CD4-positive, alpha-beta T cell treated with Interleukin-6 at 100 ng/mL for 8 hours (primary cell): ENCODE measurements at places on chromosomes 1 and 21.
A peak's percentile ranks its signal among the peaks of the same experiment; 100 is the strongest.

GRCh38 chr1:44723496-44724295 lies 7.3 kb downstream of the RNU5D-1 start:
- no peak for DNase-seq

DNA sequence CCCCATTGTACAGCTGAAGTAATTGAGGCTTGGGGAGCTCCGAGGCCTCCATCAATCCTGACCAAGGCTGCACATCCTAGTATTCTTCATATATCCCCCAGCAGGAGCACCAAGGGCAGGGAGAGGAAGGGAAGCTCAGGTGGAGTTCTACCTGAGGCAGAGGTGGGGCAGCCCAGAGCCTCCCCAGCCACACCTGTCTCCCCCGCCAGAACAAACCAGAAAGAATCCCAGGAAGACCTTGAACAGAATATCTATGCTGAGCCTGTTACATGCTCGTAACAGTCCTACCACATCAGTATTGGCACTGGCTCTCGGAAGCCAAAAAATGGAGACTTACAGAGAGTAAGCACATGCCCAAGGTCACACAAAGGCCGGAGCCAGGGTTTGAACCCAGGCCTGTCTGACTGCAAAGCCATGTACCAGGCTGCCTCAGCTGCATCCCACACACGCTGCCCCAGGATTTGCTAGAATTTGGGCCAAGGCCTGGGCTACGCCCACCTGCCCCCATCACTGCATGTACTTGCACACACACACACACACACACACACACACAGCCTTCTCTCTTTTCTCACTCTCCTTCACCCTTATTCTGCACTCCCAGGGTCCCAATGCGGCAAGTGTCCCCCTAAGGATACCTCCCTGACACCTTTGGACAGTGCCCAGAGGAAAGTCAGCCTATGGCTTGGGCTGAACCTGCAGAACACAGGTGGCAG lies 4.5 kb downstream of the E2F2 start:
- no peak for DNase-seq

DNA sequence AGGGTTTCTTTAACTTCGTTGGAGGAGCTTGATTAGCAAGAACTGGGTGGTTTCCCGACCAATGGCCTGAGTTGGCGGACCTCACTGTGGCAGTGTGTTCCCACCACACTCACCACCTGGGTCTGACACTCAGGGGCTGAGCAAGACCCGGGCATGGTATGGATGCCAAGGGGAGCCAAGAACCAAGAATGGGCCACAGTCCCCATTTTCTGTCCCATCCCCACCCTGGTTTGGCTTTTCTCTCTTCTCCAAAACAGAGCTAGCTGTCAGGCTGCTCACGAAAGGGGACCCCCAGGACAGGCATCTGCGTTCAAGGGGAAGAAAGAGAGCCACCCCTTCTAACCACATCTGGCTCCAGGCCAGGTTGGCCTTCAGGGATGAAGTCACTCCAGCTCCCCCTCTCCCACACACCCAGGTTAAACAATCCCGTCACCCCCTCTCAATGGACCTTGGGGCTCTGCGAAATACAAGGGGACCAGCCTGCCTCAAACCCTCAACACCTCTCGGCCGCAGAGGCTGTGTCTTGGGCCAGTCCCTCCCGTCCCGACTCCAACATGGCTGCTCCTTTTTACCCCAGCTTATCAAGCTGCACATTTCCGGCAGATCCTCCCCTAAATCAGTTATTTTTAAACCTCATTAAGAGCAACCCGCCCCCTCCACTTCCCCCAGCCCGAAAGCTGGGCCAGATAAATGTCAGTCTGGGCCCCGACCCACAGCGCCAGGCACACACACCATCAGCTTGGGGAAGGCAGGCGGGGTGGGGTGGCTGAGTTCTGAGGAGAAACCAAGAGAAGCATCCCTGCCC lies 3.4 kb downstream of the TAGLN2 start:
- peak; percentile 7 for DNase-seq

DNA sequence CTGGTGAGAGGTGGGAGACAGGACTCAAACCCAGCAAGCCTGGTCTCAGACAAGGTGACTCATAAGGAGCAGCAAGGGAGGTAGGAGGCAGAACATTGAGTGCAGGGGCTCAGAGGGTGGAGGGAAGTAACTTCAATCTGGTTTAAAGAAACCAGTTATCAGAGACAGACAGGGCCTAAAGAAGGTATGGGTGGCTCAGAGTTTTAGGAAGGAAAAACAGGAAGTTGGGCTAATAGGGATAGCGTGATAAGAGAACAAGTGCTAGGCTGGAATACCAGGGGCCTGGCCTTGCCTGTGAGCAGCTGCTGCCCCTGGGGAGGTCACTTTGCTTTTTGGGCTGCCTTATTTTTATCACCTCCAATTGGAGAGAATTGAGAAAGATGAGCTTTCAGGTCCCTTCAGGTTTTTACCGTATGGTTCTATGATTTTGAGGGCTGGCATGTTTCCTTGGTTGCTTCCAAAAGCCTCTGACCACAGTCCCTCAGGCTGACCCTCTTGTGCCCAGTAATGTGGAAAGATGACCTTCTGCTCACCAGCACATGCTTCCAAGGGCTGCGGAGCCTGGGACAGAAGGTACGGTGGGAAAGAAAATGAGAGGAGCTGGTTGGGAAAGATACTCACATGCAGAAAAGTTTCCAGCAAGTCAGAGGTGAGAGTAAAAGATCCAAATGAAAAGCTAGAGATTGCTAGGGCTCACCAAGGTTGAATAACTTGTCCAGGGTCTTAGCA lies 77.0 kb downstream of the DDR2 start:
- no peak for DNase-seq

- DNase-seq, result no peak
Observed at GRCh38 chr21:29689753-29690152, 250.0 kb downstream of the GRIK1 start.

- DNase-seq, result no peak
Observed at GRCh38 chr1:86460998-86461397, 7.7 kb upstream of the CLCA1 start.

DNA sequence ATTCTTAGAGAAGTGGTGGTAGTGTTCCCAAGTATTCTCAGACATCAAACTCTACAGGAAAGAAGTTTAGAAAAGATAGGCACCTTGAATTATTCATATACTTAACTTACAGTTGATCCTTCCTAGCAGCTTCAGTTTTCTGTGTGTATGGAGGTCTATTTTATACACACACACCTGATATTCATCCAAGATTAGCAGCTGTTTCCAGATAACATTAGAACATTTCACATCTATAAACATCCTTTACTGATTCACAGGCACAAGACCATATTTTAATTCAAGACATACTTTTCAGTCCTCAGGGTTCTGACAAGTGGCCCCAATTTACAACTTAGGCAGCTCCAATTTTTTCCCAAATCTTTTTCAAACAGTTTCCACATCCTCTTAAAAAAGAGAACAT lies 287.8 kb upstream of the USP25 start:
- DNase-seq, result no peak

DNA sequence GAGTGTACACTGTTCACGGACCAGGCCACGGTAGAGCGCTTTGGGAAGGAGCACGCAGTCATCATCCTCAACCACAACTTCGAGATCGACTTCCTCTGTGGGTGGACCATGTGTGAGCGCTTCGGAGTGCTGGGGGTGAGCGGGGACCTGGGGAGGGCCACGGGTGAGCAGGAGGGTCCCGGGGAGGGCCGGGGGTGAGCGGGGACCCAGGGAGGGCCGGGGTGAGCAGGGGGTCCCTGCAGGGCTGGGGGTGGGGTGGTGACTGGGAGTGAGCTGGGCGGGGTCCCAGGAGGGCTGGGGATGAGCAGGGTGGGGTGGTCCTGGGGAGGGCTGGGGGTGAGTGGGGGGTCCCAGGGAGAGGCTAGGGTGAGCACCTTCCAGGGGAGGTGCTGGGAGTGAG lies 44.1 kb upstream of the TRAPPC10 start:
- no peak for DNase-seq

- DNase-seq, result no peak
Observed at GRCh38 chr1:44059664-44060355, 28.5 kb upstream of the SLC6A9 start.

GRCh38 chr1:94864821-94865220 lies 44.7 kb downstream of the SLC44A3 start:
- no peak for DNase-seq

DNA sequence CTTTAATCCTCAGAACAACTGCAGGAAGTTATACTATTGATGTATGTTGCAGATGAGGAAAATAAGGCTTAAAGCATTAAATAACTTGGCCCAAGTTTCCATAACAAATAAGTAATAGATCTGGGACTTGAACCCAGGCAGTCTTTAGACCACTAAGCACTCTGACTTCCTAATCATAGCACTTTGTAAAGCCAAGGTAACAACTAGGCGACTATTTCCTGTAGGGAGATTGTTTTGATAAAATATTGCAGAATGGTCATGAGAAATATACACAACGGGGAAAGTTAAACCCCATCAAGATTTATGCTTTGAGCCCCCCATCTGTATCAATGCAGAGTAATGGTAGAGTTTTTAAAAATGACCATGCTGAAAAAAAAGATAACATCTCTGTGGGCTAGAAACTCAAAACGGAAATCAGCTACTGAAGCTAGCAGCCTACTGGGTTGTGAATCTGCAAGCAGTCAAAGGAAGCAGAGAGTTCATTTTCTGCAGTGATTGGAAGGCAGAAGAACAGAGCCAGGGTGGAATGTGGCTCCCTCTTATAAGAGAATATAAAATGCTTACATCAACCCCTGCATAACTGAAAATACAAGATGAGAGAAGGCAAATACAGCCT lies 111.2 kb upstream of the OLIG2 start:
- peak; percentile 38 for DNase-seq

DNA sequence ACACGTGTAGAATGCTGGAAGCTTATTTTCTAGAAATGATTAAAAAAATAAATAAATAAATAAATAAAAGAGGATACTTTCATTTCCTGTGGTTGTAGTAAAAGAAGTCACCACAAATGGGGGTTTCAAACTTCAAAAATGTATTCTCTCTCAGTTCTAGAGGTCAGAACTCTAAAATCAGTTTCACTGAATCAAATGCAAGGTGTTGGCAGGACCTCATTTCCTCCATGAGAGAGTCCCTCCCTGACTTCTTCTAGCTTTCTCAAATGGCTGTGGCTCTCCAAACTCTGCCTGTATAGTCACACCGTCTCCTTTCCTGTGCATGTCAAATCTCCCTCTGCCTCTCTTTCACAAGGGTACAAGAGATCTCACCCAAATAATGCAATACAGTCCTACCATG lies 312.6 kb upstream of the CXADR start:
- no peak for DNase-seq

DNA sequence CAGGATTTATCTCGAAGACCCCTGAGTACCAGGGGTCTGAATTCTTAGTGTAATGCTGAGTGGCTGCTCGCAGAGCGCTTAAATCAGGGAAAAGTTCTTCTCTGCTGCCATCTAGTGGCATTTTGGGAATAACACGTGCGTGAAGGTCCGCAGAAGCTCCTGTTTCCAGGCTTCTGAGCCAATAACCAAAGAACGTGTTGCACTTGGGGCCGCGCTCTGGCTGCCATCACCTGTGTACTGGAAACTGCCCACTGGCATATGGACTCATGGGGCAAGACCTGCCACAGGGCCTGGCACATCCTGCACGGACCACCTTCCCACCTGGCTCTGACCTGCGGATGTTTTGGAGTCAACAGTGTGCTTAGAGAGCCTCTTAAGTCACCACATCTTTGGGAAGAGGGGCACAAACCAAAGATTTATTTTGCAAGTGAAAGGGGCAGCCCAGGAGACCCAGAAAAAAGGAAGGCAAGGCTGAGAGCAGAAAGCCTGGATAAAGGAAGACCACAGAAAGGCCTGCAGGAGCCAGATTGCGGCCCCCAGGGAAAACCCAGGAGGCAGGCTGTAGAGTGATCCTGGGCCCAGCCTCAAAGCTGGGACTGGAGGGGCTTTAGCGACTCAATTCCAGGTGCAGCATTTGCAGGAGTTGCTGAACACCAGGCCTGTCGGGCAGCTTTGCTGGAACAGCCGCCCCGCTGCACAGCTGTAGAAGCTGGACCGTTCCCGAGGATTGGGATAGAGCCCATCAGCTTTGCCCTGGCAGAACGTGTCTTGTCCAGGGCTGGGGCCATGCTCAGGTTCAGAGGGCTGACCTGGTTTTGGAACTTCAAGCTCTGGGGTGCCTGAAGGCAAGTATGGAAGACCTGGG lies 13.0 kb downstream of the CHIT1 start:
- peak; percentile 60 for DNase-seq

DNA sequence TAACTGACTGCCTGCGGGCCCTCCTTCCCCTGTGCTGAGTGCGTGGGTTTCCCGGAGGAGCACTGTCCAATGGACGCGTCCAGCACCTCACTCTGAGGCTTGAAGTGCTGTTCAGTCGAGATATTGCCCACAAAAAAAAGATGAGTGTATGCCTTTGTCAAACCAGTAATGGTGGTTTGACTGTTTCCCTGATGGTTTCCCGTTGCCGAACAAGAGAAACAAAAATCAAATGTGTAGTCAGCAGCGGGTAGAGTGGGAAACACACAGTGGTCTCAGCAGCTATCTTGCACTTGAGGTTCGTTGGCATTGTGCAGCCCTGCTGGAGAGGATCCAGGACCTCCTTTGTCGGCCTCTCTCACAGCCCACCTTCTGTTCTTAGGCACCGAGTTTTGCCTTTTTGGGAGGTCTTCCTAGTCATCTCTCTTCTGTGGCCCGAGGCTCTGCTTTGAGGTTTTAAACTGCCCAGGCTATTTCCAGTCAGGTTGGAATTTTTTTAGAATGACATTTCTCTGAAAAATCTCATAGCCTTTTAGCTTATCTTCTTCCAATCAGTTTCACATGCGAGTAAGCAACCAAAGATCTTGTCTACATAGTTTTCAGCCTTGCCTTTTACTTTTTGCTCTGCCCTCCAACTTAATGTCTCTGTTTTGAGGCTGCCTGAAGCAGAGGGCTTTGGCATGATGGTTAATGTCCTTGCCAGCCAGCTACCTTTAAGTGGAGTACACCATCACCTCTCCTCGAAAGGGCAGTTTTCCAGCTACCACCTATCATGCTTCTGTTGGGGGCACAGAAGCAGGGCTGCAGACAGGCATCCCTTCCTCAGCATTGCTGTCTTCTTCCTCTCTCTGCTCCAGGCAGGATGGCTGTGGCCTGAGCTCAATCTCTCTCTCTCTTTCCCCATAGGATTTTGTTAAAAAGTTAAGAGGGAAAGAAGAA lies 132.3 kb downstream of the URB2 start:
- DNase-seq, result no peak

GRCh38 chr1:206918076-206918475 lies 3.7 kb downstream of the FCMR start:
- no peak for DNase-seq

- no peak for DNase-seq
Observed at GRCh38 chr1:41053316-41053715, 31.8 kb upstream of the SLFNL1 start.

GRCh38 chr1:109274533-109275476 lies 8.1 kb downstream of the PSRC1 start:
- no peak for DNase-seq

DNA sequence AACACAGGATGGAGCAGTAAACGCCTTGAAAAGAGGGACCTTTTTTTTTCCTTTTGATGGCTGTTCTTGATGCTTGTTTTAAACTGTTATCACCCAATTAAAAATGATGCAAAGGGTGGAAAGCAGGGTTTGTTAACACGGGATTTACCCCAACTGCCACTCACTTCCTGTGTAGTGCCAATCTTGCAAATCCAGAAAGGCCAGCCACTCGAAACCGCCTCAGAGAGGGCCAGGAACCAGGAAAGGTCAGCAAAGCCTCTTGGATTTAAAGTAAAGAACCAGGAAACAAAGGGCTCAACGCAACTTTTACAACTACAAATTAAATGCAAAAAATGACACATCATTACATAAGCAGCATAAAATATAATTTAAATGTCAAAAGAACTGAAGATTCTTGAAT lies 347.4 kb downstream of the PDE4B start:
- DNase-seq, result no peak

GRCh38 chr1:100720101-100720500 lies 559 bp downstream of the VCAM1 start:
- DNase-seq, result no peak
